NCI-H146 (cell line): ENCODE measurements at places on chromosomes 4 and X.

GRCh38 chr4:73080789-73081188 lies 11.3 kb upstream of the COX18 start:
- DNase-seq: no peak

DNA sequence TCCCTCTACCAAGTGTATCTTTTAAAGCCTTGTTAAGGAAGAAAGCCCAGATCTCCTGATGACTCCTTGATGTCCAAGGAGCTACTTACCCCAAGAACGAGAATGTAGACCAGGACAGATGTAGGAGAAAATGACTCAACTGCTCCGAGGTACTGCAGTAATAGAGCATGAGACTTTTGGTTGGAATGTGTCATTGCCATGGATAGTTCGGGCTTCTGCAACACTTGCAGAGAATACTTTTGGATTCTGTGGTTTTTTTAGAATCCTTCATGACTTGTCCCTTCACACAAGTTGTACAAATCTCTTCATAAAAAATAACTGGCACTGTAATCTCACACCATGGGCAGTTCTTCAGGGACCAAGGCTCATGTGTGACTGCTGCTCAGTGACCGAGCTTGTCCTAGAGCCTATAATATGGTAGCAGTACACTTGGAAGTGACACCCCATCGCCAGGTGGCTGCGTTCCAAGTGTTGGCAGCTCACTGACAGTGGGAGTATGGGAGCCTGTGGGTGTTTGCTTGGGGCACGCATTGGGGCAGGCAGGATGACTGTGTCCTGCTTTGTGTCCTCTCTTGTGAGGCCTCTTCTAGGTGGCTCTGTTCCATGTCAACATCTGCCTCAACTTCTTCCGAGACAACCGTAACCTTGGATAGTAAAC lies 87.9 kb upstream of the WDR1 start:
- DNase-seq: no peak

GRCh38 chr4:865121-865465 lies 39.2 kb upstream of the CPLX1 start:
- no peak for DNase-seq

GRCh38 chr4:140423106-140423505 lies 4.3 kb downstream of the CLGN start:
- no peak for DNase-seq

GRCh38 chr4:168360271-168360670 lies 41.7 kb upstream of the DDX60 start:
- DNase-seq: no peak

GRCh38 chrX:155334486-155335336 lies at the start of gene CLIC2:
CLIC2 (minus strand) TSS chrX:155334614; CDS start chrX:155334427, 187 bp downstream.
- DNase-seq: no peak

DNA sequence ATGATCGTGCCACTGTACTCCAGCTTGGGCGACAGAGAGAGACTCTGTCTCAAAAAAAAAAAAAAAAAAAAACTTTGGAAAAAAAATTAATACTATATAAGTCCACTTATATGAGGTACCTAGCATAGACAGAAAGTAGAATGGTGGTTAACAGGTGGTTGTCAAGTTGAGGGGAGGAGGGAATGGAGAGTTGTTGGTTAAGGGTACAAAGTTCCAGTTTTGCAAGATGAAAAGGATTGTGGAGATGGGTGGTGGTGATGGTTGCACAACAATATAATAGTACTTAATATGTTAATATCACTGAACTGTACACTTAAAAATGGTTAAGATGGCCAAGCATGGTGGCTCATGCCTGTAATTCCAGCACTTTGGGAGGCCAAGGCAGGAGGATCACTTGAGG lies 4.1 kb upstream of the IL9R start:
- DNase-seq: no peak

DNA sequence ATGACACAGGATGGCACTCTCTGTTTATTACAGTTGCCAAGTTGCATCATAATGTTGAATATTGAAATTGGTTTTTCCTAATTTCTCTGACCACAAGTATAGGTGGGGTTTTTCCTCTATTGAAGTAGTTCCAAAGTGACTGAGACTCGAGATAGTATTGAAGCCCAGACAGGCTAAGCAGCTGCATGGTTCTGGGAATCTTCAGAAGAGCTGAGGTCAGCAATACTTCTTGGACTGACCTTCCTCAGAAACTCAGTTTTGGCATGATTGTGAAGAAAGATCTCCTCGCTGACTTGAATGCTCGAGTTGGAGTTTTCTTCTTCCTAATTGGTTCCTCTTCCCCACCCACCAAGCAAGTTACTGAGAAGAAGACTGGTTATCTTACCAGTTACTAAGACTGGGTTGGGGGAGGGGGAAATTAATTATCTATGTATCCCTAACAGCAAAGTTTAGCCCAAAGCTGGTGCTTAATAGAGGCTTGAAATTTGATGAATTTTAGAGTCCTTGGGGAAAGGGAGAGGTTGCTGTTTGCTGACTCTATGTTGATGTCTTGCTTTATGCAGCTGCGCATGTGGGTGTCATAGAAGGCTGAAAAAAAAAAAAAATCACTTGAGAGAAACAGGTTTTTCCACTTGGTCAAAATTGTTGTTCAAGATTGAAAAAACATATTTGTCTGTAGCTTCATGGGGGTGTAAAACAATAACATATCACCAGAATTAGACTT lies 91.1 kb downstream of the P2RY10 start:
- DNase-seq: no peak

DNA sequence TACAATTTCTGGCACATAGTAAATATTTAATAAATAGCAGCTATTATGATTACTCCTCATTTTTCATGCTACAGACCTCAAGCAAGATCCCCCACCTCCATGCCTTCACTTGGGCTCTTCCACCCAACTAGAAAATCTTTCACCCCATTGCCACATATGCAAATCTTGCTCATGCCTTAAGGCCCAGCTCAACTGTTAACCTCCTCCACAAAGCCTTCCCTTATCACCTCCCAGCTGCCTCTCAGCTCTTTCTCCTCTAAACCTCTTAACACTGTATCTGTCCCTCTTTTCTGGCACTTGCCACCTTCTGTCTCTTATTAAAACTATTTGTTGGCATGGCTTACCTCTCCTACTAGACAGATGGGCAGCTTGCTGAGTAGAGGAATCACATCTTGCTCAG lies 51.5 kb downstream of the PJA1 start:
- no peak for DNase-seq

GRCh38 chrX:155216940-155217440 lies 730 bp downstream of the VBP1 start:
- DNase-seq: peak; percentile 33

- no peak for DNase-seq
Measured at GRCh38 chrX:47351706-47352105, 18.7 kb upstream of the ZNF157 start.

GRCh38 chr4:184803874-184804273 lies 21.9 kb downstream of the ACSL1 start:
- DNase-seq: no peak

- no peak for DNase-seq
Measured at GRCh38 chr4:150647008-150647407, 65.1 kb downstream of the MAB21L2 start.

GRCh38 chrX:9980927-9981326 lies 13.8 kb downstream of the CLDN34 start:
- no peak for DNase-seq

- peak; percentile 46 for DNase-seq
Measured at GRCh38 chr4:181258569-181258968, 984.6 kb upstream of the TENM3 start.

DNA sequence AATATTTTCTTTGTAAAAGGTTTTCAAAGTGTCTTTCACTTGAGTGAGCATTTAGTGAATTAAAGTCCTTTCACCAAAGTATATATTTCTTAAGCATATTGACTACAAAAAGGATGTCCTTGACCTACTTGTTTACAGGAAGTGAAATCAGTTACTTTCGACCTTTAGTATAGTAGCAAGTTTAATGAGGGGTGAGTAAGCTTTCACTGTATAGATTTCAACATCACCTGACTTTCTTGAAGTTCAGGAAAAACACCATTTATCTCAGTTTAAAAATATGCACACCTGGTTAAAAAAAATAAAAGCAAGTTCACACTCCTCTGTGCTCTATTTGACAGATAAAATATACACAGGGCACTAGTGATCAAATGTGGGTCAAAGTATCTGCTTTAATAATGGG lies 88.1 kb downstream of the CCSER1 start:
- no peak for DNase-seq

DNA sequence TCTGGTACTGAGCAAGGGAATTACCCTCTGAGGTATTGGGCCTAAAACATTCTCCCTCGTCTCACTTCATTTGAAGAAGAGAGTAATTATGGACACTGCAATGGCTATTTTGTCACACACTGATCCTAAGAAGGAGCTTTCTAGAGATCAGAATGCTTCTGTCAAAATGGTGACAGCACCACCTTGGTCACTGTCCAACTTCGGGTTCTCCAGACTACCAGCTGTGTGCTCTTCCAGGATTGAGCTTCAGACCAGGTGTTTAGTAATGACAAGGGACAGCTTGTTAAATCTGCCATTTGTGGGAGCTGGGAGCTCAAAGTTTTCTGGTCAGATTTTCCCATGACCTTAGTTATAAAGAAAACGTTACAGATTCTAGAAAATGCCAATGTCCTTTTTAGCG lies 105.4 kb downstream of the POLA1 start:
- DNase-seq: no peak

- DNase-seq: no peak
Measured at GRCh38 chr4:182738283-182739047, 178.7 kb downstream of the DCTD start.

DNA sequence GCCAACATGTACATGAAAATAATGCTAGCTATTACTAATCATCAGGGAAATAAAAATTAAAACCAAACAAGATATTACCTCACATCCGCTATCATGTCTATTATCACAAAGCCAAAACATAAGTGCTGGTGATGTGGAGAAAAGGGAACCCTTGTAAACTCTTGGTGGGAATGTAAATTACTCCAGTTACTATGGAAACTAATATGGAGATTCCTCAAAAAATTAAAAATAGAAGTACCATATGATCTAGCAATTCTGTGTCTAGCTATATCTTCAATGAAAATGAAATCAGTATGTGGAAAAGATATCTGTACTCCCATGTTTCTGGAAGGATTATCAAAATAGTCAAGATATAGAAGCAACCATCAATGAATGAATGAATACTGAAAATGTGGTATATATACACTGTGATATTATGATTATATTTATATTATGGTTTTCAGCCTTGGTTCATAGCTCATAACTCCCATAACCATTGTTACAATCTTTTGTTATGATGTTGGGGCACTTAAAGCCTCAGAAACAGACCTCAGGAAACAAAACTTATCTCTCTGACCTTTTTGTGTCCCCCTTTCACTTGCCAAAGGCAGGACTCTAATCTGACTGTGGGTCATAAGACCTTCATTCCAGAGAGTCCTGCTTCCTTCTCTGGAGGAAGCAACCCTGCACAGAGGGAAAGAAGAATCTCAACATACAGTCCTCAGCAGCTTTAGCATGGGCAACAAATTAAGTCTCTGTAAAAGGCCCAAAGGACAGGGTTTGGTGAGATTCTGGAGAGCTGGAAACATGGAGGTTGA lies 933.2 kb downstream of the ADGRL3 start:
- DNase-seq: no peak

DNA sequence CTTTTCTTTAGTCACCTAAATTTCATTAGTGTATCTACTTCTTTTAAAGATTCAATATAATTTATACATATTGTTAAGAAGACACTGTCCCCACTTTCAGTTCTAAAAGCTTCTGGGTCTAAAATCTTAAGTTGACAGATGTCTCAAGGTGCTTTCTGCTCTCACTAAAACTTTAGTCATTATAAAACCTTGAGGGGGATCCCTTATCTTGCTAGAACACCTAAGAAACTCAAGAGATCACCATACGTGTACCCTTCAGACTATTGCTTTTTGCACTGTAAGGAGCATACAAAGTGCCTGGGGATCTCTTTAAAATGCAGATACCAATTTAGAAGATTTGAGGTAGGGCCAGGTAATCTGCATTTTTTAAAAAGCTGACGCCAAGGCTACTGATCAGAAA lies 30.1 kb downstream of the CYBB start:
- no peak for DNase-seq

DNA sequence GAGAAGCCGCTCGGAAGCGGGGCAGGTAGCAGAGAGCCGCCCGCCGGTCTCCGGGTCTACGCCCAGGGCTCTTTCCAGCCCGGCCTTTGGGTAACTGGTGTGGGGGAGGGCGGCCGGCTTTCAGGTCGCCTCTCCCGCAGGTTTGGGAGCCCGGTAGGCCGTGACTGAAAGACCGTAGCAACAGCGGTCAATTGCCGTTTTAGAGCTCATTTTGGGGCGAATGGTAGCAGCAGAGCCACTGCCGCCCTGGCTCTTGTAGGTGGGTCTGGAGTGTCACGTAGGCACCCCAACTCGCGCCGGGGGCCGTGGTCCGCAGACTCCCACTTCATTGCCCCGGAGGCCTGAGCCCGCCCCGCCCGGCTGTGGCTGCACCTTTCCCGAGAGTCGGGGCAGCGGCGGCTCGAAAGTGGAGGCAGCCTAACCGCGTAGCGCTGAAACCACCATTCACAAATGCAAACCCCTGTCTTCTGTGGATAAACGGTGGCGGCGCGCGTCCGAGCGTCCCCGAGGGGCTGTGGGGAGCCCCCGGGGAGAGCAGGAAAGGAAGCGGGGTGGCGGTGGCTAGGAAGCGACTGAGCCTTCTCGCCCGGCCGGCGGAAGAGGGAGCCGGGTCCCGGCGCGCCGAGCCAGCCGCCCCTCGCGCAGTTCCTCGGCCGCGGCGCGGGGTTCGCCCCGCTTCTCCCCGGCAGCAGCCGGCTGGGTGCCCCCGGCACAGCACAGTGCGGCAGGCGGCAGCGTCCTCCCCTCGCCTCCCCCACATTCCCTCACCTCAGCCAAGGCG lies 2185.1 kb upstream of the TENM3 start:
- peak; percentile 53 for DNase-seq

DNA sequence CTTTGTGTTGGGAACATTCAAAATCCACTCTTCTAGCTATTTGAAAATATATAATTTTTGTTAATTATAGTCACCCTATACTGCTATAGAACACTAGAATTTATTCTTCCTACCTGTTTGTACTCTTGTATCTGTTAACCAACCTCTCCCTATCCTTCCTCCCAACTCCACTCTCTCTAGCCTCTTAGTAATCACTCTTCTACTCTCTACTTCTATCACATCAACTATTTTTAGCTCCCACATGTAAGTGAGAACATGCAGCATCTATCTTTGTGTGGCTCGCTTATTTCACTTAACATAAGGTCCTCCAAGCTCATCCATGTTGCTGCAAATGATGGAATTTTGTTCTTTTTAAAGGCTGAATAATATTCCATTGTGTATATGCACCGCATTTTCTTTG lies 537.3 kb downstream of the MID1IP1 start:
- no peak for DNase-seq

GRCh38 chr4:100294356-100294755 lies 104.1 kb upstream of the DDIT4L start:
- no peak for DNase-seq

- DNase-seq: no peak
Measured at GRCh38 chr4:7964890-7965662, 25.4 kb upstream of the AFAP1 start.

- DNase-seq: no peak
Measured at GRCh38 chr4:93747220-93747619, 81.3 kb upstream of the ATOH1 start.

- no peak for DNase-seq
Measured at GRCh38 chr4:99047710-99048109, 40.9 kb downstream of the ADH5 start.
